Germinal center (tissue), 1 donor: ENCODE measurements at places on chromosomes 1 and 21.

- no peak for DNase-seq
Observed at GRCh38 chr1:64516301-64516700, 46.4 kb downstream of the CACHD1 start.

GRCh38 chr1:152645146-152645545 is 18.0 kb upstream of the LCE2D start:
- no peak for DNase-seq

DNA sequence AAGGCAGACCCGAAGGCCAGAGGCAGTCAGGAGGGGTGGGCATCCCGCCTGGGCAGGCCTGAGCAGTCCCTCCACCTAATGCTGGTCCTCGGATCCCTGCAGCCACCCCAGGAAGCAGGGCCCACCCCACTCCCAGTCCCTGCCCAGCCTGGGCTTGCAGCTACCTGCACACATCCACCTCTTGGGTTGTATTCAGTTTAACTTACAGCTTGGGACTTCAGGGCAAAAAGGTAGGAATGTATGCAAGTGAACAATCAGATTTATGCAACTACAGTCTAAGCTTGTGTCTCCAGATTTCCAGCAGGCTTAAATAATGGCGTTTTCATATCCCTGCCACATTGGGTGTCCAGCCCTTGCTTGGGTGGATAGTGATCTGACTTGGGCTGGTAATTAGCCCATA is 17.4 kb downstream of the LDLRAP1 start:
- no peak for DNase-seq

DNA sequence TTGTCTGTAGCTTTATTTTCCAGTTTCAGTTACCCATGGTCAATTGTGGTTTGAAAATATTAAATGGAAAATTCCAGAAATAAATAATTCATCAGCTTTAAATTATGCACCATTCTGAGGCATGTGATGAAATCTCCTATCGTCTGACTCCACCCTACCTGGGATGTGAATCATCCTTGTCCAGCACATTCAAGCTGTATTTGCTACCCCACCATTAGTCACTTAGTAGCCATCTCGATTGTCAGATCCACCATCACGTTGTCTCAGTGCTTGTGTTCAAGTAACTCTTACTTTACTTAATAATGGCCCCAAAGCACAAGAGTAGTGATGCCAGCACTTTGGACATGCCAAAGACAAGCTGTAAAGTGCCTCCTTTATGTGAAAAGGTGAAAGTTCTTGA is 4.0 kb downstream of the STPG1 start:
- DNase-seq: no peak

DNA sequence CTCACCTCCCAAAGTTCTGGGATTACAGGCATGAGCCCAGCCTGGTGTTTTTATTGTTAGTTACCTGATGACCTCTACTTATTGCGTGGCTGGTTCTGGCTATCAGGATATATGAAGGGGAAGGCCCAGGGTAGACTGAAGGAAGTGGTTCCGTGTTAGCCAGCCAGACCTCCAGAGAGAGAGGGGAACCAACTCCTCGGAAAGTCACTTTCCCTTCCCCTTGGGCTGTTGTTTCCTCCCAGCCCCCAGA is 2.5 kb upstream of the RCSD1 start:
- DNase-seq: peak; percentile 50

DNA sequence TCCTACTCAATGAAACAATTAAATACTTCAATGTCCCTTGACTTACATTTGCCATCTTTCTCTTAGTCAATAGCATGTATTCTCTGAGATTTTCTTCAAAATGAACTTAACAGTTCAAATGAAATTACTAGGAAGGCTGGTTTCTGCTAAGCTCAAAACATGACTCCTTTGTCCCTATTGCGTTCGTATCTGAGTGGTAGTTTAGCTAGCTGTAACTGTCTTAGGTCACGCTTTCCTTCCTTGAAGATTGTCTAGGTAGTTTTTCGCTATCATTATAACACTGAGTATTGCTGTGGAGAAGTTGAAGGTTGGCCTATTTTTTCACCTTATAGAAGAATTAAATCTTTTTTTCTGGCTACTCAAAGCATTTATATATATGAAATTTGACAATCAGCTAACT is 1535.2 kb downstream of the PLA2G4A start:
- DNase-seq: no peak

- no peak for DNase-seq
Observed at GRCh38 chr1:79667848-79668696, 661.5 kb upstream of the ADGRL4 start.

DNA sequence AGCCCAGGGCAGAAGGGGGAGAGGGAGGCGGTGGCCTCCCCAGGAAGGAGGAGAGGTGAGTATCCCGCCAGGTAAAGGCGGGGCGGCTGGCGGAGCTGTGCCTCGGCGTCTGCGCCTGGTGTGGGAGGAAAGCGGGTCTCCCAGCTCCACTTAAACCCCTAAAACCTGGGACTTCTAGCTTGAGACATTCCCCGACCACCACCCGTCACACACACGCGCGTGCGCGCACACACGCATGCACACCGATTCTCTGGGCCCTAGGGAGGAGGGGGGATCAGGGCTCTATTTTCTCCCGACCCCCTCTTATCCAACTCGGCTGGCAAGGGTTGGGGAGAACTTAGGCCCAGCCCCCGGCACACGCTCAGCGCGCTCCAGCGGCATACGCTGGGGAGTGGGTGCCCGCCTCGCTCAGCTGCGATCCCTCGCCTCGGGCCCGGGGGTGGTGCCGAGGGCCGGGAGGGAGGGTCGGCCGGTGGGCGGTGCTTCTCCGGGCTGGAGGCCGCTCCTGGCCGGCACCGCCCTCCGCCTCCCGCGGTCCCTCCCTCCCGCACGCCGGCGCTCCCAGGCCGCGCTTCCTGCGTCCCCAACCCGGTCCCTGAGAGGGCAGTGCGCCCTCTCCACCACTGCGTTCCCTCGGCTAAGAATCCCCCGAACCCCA is at the start of gene TMEM51:
Gene TMEM51, plus strand, starts transcription at position 564 of the 658 bp plus-strand sequence. CDS start 61,341 bp downstream, outside the sequence.
- DNase-seq: no peak

DNA sequence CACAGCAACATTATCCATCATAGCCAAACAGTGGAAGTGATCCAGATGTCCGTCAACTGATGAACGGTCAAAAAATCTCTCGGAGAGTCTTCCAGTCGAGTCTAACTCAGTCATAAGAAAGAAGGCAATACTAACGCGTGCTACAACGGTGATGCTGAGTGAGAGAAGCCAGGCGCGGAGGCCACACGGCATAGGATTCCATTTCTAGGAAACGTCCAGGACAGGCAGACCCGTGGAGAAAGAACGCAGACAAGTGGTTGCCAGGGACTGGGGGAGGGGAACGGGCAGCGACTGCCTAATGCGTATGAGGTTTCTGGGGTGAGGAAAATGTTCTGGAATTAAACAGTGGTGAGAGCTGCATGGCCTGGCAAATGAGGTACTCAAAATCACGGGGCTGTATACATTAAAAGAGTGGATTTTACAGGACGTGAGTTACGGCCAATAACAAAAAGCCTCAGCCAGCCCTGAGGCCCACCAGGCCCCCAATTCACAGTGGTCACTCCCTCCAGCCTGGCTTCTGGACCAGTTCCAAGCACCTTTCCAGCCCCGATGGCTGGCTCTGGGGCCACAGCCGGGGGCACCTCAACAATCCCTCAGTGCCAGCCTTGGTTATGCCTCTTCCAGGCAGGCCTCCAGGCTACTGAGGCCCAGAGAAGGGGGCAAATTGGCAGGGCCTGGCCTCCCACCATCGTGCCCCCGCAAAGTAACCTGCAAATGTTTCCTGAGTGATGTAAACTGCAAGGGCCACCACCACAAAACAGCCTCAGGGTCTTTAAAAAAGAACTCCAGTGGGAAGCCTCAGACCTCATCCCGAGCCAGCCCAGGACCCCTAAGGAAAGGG is 3.4 kb downstream of the WNT9A start:
- DNase-seq: no peak

- DNase-seq: no peak
Observed at GRCh38 chr1:53267761-53268160, 29.4 kb upstream of the MAGOH start.

GRCh38 chr1:232574889-232575762 is 54.8 kb downstream of the SIPA1L2 start:
- no peak for DNase-seq

DNA sequence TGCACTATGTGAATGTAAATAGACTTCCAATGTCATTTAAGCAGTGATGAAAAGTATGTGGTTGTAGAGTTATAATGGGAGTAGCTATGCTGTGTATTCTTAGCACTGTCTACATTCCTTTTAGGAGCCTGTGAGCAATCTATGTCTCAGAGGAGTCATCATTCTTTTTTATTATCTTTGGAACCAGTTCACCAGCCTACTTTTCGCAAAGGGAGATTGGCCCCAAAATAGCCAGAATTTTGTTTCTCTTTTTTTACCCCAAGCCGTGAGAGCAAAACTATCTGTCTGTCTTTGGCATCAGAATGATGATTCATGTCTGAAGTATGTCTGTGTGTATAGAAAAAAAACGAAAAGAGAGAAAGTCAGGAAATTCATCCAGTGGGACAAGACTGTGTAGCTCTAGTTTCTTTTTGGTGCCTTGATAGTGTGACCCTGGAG is 44.2 kb downstream of the OSBPL9 start:
- DNase-seq: no peak

- no peak for DNase-seq
Observed at GRCh38 chr1:205935869-205936268, 7.4 kb downstream of the SLC26A9 start.

DNA sequence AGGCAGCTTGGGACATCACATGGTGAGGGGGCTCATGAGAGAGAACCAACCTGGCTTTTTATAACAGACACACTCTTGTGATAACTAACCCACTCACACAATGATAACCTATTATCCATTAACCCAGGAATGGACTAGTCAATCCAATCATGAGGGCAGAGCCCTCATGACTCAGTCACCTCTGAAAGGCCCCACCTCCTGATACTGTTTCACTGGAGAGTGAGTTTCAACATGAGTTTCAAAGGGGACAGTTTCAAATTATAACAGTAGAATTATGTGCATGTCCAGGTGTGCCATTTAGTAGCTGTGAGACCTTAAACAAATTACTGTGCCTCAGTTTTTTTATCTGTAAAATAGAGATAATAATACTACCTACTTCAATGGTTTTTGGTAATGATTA is 47.6 kb upstream of the PPP2R5A start:
- no peak for DNase-seq

DNA sequence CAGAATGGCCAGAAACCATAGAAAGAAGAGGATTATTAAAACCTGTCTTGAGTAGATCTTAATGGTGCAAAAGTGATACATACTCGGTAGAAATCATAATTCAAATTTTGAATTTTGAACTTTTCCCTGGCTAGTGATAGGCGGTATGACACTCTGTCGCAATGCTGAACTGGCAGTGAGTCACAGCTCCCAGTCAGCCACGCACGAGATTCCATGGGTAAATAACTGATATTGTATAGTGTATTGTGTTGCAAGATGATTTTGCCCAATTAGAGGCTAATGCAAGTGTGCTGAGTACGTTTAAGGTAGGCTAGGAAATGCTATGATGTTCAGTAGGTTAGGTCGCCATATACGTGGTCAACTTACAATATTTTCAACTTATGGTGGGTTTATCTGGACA is 207.0 kb downstream of the SIPA1L2 start:
- no peak for DNase-seq

DNA sequence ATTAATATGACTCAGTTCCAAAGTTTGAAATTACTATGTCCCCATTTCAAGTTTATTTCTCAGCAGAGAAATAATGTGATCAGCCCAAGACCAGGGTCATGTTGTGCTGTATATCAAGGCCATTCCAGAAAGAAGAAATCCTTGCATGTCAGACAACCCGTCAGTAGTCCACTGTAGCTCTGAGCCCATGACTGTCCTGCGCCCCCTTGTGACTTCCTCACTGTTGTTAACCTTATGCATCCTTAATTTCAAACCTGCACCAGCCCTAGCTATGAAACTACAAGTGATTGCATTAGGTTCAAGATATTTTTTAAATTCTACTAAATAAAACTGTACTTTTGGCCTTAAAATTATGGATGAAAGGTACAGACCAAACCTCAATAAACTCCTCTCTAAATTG is 133.0 kb downstream of the LRRC7 start:
- no peak for DNase-seq

DNA sequence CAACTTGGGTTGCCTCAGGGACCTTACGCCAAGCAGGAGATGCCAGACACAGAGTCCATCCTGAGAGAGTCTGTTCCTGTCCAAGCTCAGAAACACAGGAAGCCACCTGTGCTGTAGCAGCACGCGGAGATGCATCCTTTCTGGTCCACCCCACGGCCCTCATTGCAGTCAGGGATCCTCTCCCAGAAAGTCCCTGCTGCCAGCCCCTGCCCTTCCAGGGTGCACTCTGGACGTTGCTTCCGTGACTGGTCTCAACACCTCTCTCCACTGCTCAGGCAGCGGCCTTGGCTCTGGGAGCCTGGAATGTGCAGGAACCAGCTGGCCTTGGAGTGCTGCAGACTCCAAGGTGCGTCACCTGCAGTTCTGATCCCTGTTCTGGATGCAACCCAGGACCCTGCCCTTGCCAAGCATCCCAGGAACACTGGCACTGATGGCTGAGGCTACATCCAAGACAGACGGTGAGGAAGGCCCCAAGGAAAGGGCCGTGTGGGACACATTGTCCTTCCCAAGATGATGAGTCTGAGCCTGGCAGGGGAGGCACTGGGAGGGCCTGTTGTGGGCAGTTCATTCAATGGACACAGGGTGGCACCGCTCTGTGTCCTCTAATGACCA is 21.7 kb upstream of the COL6A1 start:
- no peak for DNase-seq

DNA sequence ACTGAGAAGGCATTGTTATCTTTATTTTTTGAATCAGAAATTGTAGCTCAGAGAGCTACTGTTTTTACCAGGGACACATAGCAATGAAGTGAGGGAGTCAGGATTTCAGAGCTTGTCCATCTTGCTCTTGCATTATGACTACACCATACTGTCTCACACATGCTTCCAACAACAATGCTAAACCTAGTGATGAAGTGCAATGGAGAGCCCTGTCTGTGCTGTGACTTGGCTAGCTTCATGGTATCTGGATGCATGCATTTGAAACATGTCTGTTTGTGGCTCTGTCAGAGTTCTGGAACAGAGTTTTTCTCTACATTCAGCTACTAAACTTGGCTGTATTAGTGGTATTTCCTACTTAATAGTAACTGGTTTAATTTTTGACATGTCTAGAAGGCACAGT is 7.0 kb downstream of the PLPPR4 start:
- DNase-seq: no peak
